ENCODE measurements at places on chromosomes 6 and 20.

- DNase-seq: no peak
Observed at GRCh38 chr6:82080767-82081166, 166.8 kb downstream of the IBTK start.

DNA sequence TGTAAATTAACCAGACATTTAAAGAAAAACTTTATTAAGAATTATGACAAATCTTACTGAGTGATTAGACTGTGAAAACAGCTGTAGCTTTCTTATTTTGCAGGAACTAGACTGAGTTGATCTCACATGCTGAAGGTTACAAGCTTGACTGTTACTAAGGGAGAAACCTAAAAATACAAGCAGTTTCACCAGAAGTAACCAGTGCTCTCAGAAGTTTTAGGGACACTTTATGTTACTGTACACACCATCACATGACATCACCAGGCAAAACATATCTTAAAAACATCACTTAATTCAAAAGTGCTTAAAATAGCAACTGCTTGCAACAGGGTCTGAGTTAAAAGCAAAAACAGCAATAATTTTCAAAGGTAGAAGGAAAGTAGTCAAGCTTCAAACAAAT, 5.4 kb downstream of the FBXO30 start:
- peak; percentile 5 for DNase-seq

GRCh38 chr6:11804135-11804534, 25.5 kb upstream of the ADTRP start:
- DNase-seq: no peak

DNA sequence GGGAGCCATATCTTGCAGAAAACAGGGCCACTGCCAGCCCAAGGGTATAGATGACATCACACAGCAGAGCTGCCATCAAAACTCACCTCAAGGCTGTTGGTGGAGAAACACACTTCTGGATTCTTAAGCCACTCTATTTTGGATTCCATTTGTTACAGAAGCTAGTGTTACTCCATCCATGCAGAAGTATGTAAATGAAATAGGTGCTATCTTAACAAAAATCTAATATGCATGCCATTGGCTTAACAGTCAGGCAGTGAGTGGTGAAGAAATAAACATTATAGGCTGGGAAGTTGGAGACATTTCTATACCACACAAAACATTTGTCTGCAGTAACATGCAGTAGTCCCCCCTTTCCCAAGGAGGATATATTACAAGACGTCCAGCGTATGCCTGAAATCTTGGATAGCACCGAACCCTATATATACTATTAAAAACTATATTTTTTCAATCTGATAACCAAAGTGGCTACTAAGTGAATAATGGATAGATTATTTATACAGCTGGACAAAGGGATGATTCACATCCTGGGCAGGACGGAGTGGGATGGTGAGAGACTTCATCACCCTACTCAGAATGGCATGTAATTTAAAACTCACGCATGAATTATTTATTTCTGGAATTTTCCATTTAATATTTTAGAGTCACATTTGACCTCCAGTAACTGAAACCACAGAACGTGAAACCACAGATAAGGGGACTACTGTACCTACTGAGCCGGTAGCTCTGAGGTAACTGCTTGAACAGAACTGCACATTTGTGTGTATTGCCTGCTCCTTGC, 160.0 kb upstream of the PLN start:
- DNase-seq: no peak

DNA sequence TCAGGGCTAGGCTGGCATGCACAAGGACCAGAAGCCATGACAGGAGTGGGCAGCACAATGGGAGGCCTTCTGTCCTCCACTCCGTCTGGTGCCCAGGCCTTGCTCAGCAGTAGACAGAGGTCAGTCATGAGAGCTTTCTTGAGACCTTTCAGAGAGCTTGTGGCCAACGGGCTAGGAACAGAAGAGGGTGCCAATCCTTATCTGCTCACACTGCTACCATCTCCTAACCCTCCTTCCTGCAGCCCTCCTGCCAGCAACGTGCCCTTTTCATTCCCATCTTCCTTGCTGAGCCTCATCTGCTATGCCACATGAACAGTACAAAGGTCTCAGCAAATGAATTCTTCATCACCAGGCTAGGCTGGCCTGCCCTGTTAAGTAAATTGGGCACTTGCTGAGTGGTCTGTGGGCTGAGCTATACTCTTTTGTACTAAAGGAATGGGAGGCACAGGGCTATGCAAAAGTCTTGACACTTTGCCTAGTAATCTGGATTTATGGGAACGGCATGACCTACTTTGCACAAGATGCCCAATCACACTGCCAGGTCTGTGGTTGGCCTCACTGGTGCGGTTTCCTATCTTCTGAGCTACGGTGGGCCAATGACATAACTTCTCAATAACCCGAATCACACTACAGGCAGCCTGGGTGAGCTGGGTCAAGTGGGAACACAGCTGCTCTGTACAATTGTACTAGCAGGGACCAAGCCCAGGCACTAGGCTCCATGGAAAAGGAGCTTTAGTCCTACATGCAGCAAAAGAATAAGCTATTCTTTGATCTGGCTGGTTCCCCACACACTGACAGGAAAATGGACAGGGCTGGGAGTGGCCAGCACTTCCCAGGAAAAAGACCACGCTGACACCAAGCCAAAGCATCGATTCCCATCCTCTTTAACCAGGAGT, 47.8 kb downstream of the ELOVL5 start:
- DNase-seq: no peak

GRCh38 chr6:11142296-11143027, 30.9 kb upstream of the ERVFRD-1 start:
- DNase-seq: no peak

GRCh38 chr6:147578883-147579282, 70.4 kb downstream of the SAMD5 start:
- no peak for DNase-seq

DNA sequence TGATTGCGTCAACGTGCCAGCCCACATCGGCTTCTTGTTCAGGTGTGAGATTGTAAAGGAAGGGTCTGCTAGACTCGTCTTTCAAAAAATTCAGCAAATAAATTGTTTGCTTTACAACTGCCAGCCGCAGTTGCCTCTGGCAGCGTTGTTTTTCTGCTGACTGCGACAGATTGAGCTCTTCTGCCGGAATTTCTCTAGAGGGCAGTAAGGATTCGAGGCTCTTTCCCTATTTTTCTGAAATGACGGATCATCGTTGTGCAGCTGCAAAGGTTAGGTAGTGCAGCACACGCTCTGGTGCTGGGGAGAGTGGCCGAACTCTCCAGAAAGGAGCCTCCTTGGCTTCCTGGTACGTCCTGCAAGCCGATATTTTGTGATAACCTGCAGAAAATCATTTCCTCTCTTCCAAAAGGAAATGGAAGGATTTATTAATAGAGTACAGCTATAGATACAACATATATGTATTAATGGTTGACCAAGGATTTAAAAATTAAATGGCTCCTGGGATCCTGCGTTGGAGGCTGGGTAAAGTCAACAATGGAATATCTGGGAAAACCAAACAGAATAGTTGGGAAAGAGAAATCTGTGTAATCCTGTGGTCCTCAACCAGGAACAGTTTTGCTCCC, 121.9 kb upstream of the ZFP64 start:
- no peak for DNase-seq

GRCh38 chr6:147322299-147323162, 118.3 kb downstream of the STXBP5 start:
- DNase-seq: peak; percentile 37
